ENCODE measurements at places on chromosomes 7 and 10. TPM values are rescaled to one million over a fixed set of nuclear protein-coding genes. Genes with fewer than 3 reads are reported as not detected.

Gene GARIN1A
- total RNA-seq, result 3.0 TPM

Gene ST7
- 14.9 TPM for total RNA-seq

Gene POM121C
- 28.8 TPM for total RNA-seq

Gene MAGI2
- total RNA-seq, result 21.0 TPM

GRCh38 chr7:44290252-44290620 lies 35.2 kb downstream of the CAMK2B start:
- DNase-seq, result peak; percentile 64

GRCh38 chr10:103498936-103499638 lies 5.6 kb downstream of the NEURL1 start:
- no peak for DNase-seq
